Mucosa of gallbladder (tissue), 1 donor: ENCODE measurements at places on chromosomes 11 and 22.

- DNase-seq: no peak
Measured at GRCh38 chr11:118961591-118961990, 5.5 kb downstream of the UPK2 start.

DNA sequence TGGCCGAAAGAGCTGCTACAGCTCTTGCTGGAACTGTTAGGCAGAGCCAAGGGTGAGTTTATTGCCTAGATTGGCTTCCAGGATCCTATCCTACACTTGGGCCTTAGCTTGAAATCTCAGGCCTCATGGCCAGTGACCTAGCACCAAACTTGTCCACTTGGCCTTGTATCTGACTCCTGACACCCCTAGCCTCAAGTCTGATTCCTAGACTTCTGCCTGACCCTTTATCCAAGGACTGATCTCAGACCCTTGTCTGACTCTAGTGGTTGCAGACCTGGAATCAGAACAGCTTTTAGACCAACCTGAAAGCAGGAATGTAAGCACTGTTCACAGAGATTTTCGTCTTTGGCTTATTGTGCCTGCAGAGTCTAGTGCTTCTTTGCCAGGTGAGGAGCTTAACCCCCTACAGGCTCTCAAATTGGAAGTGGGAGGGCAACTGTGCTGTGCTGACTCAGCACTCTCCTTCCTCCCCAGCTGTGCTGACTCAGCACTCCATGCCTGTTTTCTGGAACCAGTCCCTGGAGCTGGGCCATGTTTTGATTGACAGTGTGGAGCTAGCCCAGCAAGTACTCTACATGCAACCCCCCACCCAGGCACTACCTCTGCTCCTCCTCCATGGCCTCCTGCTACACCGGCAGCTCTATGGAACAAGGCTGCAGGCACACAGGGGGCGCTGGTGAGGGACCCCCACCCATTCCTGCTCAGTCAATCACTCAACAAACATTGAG lies 35.1 kb downstream of the RRP8 start:
- peak; percentile 54 for DNase-seq

GRCh38 chr11:132343445-132344175 lies 973.2 kb downstream of the NTM start:
- no peak for DNase-seq

- DNase-seq: no peak
Measured at GRCh38 chr22:22397292-22397870, 111.2 kb downstream of the ZNF280B start.

DNA sequence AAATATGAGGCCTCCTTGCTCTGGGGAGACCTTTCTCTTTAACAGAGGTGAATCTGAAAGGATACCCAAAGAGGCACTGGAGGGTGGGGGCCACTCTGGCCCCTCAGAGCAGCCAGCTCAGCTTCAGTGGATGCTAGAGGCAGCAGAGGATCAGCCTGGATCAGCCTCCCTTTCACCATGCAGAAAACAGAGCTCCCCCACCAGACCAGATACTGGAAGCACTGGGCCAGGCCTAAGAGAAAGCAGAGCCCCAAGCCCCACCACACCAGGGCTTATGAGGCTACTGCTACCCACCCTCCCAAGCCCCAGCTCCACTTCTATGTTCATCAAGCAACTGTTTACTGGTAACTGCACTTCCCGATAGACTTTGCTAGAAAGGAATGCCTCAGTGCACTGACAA lies 4.0 kb upstream of the SLC43A3 start:
- no peak for DNase-seq

DNA sequence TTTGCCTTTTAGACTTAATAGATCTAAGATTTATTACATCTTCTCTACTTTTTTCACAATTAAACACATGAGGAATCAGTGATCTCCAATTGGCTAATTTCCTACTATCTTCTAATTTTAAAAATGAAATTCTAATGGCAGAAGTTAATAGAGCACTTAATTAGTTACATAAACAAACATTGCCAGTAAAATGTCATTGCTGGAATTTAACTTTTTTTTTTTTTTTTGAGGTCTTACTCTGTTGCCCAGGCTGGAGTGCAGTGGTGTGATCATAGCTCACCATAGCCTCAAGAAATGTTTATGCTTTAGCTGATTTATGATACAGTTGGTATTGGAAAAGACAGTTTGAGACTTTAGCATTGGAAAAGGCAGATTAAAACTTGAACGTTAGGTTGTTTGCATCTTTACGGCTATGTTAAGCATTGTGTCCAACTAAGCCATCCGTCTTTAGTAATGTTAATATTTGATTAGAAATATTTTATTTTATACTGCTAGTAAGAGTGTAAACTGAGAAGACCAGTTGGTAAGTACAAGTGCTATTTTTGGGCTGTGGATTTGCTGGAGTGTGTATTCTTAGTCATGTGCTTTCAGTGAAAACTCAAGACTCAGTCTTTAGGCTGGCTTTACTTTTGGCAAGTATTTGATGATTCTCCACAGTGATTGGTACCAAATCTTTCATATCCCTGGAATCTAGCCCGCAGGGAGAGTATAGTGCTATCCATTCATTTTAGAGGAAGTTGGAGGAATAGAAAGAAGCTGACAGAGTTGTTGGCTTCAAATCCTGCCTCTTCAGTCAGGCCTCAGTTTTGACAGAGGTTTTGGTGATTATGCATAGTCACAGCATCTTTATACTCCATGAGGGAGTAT lies 4.5 kb downstream of the ANO5 start:
- no peak for DNase-seq

DNA sequence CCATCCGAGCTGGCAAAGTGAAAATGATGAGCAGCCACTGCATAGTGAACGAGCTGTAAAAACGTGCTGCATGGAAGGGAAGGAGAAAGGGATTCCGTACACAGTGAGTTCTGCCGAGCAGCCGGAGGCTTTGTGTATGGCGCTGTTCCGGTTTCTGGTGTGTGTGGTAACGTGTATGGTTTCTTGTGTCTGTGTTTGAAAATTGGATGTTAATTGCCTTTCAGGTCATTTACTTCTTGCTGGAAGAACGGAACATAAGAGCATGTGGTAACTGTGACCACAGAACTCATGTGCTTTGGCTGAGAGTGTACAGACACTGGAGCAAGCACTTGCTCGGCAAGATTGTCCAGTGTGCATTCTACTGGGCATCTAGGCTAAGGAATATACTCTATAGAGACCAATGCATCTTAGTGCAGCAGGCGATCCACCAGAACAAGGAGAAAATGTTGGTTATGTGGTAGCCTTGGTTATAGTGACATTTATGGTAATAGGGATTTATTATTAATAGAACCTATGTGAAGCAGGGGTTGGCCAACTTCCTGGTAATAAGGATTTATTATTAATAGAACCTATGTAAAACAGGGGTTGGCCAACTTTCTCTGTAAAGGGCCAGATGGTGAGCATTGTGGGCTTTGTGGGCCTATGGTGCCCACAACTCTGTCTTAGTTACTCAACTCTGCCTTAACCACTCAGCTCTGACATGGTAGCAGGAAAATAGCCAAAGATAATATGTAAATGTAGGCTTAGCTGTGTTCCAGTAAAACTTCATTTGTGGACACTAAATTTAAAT lies 49.2 kb downstream of the GRAMD1B start:
- no peak for DNase-seq

DNA sequence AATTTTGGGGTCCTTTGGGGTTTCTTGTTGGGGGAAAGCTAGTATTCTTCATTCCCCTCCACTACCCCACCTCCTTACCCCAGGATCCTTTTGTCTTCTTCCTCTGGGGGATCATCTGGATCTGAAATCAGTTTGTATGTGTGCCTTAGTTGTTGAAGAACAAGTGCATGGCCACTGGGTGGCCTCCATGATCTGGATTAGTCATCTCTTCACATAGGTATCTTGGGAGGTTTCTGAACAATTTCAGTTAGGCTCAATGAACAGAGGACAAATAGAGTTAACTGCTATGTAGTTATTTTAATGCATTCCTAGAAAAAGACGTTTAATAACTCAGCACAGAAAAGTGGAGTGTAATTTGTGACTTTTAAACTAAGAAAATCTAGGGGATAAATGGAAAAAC lies 7.1 kb upstream of the VWA5A start:
- DNase-seq: no peak

- no peak for DNase-seq
Measured at GRCh38 chr22:26429458-26430286, 612 bp downstream of the ASPHD2 start.

DNA sequence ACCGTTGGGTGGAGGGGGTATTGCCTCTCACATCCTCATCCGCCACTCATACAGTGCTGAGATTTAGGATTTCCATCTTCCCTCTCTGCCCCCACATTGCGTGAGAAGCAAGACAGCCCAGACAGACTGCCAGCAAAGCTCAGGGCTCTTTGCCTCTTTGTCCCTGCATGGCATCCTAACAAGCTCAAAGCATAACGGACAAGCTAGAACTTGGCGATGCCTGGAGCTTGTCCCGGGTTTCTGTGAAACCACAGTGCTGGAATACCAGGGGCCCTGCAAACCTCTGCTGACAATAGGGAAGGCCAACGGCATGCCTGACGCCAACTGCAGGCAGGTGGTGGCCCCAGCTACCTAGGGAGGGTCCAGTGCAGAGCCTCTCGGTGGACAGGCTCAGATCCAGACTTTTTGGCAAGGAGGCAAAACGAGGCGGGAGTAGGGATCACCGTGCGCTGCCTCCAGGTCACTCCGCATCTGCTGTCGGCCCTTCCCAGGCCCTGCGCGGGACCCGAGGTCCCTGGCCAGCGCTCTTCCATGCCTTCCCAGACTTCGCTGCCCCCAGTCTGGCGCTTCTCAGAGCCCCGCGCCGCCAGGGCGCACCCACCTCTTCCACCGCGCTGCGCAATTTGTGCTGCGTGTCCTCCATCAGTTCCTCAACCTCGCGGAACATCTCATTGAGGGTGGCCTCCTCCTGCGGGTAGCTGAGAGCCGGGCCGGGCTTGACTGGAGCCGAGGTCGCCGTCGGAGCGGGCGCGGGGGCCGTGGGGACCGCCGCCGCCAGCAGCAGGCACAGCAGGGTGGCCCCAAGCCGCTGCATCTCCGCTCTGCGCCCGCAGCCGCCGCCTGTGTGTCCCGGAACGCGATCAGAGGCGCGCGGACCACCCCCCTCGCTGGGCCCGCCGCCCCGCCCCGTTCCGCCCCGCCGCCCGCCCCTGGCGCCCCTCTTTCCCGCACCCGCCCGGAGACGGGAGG lies at the start of gene DKK3:
Gene DKK3 (minus strand): TSS at position 858 of the 969 bp plus-strand sequence. CDS start 44 bp downstream, at position 814.
- DNase-seq: no peak

DNA sequence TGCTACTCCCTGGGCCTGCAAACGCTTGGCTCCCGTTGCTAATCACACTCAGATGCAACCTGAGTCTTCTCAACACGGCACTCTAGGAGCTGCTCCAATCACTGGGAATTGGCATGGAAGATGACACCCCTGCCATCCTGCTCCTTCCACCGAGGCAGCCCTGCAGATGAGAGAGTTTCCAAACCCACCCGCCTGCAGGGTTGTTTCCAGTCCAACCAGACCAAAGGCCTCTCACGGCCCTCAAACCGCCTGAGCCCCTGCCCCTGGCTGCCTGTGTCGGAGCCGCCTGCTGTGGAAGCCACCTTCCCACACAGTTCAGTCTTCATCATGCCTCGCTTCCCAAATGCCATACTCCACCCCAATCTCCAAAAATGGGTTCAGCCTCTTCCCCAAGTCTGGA lies 36.8 kb upstream of the TP53I11 start:
- no peak for DNase-seq

DNA sequence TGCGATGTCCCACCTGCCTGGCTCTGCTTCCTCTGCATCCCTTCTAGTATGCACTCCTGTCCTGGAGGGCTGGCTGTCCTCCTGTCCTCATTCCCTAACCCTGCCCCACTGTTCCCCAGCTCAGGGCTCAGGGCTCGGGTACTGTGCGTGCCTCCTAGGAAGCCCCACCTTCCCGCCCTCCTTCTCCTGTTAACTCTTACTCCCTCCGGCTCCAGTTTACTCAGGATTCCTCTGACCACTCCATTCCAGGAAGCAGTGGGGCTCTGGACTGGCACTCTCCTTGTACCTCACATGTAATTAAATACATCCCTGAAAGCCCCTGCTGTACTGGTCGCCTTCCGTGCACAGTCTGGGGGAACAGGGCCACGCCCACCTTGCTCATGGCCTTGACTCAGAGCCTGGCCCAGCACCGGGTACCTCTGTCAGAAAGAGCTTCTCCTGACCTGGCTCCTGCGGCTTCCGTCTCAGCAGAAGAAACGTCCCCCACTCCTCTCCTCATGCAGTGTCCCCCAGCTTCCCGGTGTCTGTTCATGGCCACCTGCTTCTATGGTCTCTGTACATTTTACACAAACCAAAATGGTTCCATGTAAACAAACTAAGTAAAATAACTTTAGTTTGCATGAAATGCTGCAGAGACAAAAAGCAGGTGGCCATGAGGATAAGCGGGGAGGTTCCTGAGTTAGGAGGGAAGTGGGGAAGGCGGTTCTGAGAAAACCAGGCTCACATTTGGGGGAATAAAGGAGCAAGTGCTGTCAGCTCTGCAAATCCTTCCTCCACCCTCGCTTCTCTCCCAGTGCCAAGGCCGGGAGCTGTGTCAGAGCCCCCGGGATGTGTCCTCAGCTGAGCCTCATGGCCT lies 445.9 kb downstream of the BRD1 start:
- peak; percentile 5 for DNase-seq

- peak; percentile 42 for DNase-seq
Measured at GRCh38 chr11:10605941-10606381, 37.5 kb upstream of the LYVE1 start.

GRCh38 chr11:113574586-113574985 lies 99.4 kb upstream of the DRD2 start:
- no peak for DNase-seq

- DNase-seq: no peak
Measured at GRCh38 chr22:40606306-40606705, 30.2 kb downstream of the MRTFA start.

DNA sequence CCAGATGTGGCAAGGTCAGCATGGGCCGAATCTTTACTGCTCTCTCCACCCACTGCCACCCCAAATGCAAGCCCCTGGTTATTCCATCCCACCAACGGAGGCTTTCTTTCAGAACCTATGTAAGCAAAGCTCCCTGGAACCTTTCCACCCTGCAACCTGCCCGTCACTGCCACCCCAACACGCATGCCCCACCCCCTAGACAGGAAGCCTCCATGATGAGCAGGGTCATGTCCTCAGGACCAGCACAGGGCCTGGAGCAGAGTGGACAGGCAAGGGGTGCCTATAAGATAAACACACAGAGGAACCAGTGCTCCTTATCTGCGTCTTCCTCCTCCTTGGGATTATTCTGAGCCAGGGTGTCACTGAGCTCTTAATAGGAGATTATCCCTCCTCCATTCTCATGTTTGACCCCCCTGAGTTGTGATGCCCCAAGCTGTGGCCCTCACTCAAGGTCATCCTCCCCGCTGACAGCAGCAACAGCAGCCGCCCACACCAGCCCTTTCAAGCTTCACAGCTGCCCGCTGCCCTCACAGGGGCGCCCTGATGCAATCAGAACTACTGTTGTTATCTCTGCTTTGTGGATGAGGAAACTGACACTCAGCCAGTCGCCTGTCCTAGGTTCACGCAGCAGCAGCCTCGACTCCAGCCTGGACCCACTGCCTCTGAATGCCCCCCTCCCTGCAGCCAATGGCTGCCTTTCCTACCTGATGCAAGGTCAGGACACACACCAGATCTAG lies 647.3 kb downstream of the TBC1D22A start:
- DNase-seq: no peak

DNA sequence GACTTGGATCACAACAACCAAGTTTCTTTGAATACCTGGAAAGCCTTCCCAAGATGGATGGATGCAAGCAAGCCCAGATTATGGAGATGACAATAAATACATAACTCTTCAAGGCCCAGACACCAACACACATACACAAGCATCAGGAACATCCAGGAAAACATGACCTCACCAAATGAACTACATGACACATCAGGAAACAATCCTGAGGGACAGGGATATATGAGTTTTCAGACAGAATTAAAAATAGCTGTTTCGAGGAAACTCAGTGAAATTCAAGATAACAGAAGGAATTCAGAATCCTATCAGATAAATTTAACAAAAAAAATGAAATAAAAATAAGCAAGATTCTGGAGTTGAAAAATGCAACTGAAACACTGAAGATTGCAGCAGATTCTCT lies 659.4 kb downstream of the METTL15 start:
- no peak for DNase-seq

- no peak for DNase-seq
Measured at GRCh38 chr22:20109411-20110358, 6.2 kb upstream of the RANBP1 start.
